SK-MEL-5 (cell line): ENCODE measurements at places on chromosomes 1 and 21. TPM values are rescaled to one million over a fixed set of nuclear protein-coding genes. Genes with fewer than 3 reads are reported as not detected.

IGSF5 gene
- 0.48 TPM in 2 replicates for total RNA-seq

GGPS1 gene
- 24.1 and 24.6 TPM in 2 replicates for total RNA-seq

DNA sequence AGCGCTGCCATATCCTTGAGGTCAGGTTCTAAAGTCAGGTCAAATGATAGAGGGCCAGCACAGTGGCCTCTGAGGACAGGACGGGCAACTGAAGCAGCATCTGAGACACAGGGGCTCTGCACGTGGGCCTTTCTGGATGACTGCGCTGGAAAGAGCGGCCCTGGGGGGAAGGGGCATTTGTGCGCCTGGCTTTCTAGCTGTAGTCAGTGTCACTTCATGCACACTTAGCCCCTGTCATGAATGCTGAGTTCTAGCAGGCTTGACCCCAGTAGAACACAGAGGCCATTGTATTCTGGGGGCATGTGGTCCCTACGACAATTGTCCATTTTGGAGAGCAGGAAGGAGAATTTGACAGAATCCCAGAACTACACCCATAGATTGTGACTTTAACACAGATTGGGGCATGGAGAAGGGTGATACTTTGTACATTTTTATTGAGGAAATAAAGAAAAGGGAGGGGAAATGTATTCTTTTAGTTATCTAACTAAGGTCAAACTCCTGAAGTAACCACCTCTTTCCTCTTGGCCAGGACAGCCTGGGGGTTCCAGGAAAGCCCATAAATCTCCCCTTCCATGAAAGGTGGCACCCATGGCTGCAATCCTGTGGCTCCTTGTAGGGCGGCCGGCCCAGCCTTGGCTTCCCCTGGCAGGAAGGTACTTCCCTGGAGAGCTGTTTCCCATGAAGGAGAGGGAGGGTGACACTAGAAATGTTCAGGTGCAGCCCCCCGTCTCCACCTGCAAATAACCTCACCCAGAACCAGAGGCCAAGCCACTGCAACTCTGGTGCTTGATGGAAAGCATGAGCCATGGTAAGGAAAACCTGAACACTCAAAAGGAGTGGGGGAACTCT is 34.4 kb downstream of the NTPCR start:
- DNase-seq: peak; percentile 11

DNA sequence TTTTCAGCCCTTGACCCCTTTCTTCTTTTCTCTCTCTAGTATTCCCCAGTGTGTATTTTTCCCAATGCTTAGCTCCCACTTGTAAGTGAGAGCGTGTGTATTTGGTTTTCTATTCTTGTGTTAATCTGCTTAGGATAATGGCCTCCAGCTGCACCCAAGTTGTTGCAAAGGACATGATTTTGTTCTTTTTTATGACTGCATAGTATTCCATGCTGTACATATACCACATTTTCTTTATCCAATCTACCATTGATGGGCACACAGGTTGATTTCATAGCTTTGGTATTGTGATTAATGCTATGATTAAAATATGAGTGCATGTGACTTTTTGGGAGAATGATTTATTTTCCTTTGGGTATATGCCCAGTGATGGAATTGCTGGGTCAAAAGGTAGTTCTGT is 104.8 kb downstream of the PDE4B start:
- DNase-seq: no peak

S100A2 gene
- 0.24 and 2.2 TPM in 2 replicates for total RNA-seq

DNA sequence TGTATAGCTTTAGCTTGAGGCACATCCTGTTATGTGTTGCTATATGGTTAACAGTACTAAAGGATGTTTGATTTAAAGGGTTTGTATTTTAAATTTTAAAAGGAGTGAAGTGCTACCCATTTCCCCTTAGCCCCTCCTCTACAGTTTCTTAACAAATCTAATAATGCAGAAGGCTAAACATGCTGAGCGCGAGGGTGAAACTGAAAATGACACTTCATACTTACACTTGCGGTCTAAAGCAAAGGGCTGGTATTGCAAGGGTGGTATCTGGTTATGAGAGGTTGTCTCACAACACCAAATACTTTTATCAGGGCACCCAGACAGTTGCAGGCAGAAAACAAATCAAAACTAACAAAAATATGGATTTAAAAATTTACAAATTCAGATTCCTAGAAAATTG is 172.3 kb downstream of the SIPA1L2 start:
- DNase-seq: peak; percentile 49

MPL gene
- not detected in 2 replicates for total RNA-seq

PKN2 gene
- 21.5 and 23.7 TPM in 2 replicates for total RNA-seq

DNA sequence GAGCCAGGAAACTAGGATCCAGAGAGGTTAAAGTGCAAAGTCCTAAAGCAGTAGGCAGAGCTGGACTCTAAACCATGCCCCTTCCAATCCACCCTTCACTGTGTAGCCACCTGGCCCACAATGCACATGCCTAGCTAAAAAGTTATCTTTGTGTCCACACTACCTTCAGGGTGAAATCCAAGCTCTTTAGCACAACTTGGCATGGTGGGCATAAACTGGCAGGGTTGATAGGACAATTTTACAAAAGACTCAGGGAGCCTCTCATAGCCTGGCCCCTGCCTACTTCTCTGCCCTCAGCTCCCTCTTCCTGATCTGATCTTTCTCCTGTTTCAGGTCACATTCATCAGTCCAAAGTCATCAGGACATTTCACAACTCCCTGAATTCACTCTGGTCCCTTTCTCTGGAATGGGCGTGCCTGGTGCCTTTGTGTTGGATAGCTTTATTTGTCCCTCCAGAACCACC is 513.9 kb downstream of the OMA1 start:
- DNase-seq: no peak

- DNase-seq: no peak
Measured at GRCh38 chr1:26535201-26535600, 5.6 kb downstream of the RPS6KA1 start.

- DNase-seq: no peak
Measured at GRCh38 chr1:246572785-246573184, 6.5 kb downstream of the CNST start.

GBP5 gene
- not detected in 2 replicates for total RNA-seq

DNA sequence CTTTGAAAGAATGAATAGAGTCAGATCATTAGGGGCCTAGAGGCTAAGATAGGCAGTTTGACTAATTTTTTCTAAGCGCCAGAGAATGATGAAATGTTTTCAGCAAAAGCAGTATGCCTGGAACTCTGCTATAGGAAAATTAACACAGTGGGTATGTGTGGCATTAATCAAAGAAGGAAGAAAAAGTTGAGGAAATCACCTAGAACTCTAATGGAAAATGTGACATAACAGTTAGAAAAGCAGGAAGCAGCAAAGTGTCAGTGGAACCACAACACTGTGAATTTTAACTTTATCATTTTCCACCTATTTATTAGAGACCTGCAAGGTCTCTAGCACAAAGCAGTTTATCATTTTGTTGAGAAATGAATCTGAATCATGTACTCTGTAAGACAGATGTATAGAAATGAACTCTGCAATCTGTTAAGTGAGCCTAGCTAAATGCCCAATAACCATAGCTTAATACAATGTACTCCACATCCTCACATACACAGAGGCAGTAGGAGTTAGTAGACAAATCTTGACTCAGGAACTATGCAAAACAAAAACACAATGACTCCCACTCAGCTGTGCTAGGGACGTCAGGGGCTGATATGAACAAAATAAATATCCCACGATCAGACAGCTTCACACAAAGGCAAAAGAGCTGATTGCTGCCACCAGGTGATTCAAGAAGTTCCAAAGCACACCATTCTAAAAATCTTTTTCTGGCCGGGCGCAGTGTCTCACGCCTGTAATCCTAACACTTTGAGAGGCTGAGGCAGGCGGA is 500.7 kb upstream of the NFIA start:
- no peak for DNase-seq

TMPRSS2 gene
- total RNA-seq: not detected in 2 replicates

DNA sequence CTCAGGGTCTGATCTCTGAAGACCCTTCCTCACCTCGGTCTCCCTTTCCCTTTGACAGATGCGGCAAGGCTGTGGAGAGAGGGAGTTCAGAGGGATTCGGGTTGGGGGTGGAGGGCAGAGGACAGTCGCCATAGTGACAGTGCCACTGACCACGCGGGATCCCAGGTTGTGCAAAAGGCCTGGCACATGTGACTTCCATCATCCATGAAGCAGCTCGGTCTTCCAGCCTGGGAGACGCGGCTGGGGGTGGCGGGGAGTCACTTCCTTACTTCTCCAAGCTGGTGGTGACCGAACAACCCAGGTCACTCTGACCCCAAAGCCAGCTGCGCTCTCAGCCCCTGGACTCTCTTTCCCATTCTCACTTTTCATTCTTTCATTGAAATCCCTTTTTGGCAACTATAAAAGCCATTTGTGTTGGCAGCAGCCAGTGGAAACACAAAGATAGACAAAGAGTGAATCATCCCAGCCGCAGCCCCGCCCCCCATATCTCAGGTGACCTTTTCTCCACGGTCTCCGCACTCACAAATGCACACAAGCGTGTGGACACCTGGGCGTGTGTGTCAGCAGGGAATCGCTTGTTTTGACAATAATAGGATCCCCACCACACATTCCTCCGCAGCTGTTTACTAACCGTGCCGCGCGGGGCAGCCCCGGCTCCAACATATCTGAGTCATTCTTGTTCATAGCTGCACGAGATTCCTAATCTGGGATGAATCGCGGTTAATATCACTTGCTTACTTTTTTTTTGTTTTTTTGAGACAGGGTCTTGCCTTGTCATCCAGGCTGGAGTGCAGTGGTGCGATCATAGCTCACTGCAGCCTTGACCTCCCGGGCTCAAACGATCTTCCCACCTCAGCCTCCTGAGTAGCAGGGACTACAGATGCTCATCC is 68.3 kb downstream of the DHRS3 start:
- DNase-seq: peak; percentile 51

DNA sequence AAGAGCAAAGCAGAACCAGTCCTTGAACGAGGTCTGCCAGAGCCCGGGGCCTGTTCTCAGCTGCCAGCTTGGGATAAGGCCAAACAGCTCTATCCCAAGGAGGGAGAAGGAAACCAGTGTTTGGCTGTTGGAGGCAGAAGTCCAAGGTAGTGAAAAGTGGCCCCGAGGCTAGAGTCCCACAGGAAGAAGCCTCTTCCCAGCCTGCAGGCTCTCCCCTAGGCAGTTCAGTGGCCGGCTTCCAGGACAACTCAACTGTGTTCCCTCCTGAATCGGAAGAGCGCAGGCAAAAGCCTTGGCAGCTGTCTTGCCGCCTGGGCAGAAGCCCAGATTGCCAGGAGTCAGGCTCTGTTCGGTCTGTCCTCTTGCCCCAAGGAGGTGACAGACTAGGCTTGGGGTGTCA is 19.3 kb downstream of the QSOX1 start:
- DNase-seq: no peak

- DNase-seq: no peak
Measured at GRCh38 chr1:221392453-221392852, 349.4 kb downstream of the DUSP10 start.

TP53BP2 gene
- 22.8 and 25.3 TPM in 2 replicates for total RNA-seq

DNA sequence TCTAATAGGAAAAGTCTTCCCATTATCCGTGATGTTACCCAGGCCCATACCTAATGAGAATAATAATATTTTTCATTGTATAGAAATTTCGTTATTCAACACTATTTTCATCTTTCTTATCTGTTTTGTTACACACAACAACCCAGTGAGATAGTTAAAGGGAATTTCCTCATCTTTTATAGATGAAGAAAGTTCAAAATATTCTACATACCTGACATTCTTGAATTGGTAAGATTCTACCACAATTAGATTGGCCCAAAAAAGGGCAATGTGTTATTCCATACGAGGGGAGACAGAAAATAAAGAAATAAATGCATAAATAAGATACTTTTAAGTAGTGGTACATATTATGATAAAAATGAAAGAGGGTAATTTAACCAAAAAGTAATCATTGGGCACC is 405.5 kb upstream of the ADAMTS5 start:
- DNase-seq: no peak

GRCh38 chr1:40273547-40274166 is 15.6 kb downstream of the ZMPSTE24 start:
- no peak for DNase-seq

GRCh38 chr1:201327687-201328240 is 44.5 kb downstream of the PKP1 start:
- DNase-seq: no peak

DNA sequence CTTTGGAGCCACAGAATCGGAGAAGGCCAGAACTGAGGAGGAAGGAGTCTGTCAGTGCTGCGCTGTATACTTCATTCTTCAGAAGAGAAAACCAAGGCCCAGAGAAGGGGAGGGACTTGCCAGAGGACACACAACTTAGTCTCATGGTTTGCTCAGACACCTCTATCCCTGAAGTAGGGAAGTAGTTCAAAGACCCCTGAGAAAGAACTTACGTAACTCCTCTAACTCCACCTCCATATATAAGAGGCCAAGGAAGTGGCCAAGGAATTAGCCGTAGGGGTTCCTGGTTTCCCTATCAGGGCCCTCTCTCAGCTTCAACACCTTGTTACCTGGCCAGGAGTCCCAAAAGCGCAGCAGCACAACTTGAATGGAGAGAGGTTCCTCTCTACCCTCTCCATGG is 580 bp upstream of the NECTIN4 start:
- no peak for DNase-seq

DNA sequence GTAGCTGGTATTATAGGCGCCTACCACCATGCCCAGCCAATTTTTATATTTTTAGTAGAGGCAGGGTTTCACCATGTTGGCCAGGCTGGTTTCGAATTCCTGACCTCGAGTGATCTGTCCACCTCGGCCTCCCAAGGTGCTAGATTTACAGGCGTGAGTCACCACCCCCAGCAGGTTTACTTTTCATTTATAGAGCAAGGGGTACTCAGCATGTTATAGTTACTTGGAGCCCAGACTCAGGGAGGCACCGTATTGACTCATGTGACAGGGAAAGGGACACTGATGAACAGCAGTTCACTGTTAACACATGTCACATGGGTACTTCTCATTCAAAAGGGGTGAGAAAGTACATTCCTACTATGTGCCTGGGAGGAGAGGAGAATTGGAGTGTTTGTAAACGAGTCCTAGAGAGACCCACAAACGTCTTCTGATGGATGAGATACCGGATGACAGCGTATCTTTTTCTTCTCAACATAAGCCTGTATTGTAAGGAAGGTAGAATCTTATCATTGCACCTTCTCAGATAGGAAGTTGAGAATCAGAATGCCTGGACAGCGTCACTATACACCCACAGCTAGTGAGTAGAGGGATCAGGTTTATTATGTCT is 510.0 kb downstream of the USP25 start:
- DNase-seq: peak; percentile 17

UBE2U gene
- total RNA-seq: not detected in 2 replicates

DNA sequence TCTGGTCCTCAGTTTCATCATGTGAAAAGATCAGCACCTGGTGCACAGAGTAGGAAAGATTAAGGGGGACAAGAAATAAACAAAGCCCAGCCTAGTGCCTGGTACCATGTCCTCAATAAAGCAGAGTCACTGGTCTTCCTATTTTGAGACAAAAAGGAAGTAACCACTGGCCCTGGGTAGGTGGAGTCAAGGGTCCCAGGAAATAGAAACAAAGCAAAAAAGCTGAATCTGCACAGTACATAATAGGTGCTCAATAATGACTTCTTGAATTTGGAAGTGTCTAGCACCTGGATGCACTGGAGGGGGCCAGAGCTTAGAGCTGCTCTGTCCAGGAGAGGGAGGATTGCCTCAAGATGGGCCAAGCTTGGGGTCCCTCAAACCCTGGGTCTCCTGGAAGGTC is 1.9 kb upstream of the EPHB2 start:
- no peak for DNase-seq

- no peak for DNase-seq
Measured at GRCh38 chr21:44298301-44298700, 1.6 kb upstream of the PFKL start.

- DNase-seq: no peak
Measured at GRCh38 chr1:47791879-47792608, 205.1 kb downstream of the TRABD2B start.
